SIG-M5 (cell line): ENCODE measurements at places on chromosomes 7 and 10.

DNA sequence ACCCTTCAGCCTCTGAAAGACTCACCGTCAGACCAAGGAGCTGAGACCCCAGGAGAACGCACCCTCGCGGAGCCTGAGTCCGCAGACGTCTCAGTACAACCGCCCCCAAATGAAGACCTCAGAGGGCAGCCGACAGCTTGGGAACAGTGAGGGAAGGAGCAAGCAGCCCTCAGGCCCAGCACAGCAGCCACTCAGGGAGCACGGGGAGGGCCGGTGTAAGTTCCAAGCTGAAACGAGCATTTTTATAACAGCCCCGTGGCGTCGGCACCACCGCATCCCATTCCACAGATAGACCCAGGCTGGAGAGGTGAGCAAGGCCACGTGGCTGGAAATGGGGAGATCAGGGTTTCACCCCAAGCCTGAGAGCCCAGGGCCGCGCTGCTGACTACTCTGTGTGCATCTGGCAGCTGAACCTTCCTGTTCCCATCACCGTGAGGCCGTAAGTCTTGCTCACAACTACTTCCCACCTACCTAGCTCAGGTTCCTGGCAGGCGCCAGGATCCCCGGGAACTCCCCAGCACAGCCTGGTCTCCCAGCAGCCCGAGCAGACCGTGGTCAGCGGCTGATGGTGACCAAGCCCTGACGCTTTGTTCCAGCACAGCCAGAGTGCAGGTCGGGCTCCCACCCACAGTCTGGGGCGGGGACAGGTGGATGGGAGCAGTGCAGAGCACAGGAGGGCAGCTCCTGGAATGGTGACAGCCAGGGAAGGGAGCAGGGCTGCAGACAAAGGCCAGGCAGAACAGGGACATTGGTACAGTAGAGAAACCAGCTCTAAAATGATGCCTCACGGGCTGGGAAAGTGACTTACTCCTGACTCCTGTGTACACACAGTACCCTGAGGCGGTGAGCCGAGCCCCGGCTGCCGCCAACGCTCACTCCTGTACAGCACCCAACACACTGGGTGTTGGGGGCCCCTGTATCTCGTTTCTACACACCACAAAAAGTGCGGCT is 6.1 kb upstream of the NOM1 start:
- DNase-seq: no peak

- DNase-seq: no peak
Measured at GRCh38 chr10:71534568-71535194, 138.0 kb downstream of the CDH23 start.

- DNase-seq: no peak
Measured at GRCh38 chr7:123966936-123967335, 41.9 kb downstream of the SPAM1 start.

- DNase-seq: no peak
Measured at GRCh38 chr7:48337012-48337621, 165.9 kb downstream of the ABCA13 start.

DNA sequence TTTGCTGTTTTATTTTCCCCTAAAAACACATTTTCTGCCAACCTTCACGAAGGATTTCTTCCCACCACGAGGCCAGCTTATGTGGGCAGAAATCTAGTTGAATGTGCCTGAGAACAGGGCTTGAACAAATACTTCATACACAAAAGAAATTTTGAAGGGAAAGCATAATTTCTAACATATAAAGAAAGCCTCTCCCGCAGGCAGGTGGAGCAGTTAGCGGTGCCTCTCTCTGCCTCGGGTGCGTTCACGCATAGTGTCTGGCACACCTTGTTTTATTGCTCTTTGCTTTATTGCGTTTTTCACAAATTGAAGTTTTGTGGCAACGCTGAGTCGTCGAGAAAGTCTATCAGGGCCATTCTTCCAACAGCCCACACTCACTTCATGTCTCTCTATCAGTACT is 7.0 kb upstream of the CSGALNACT2 start:
- no peak for DNase-seq

GRCh38 chr7:85525676-85526075 is 338.8 kb upstream of the SEMA3D start:
- no peak for DNase-seq
